ENCODE measurements at places on chromosomes 11 and 22. TPM values are rescaled to one million over a fixed set of nuclear protein-coding genes. Genes with fewer than 3 reads are reported as not detected.

GRCh38 chr11:58134151-58134550 lies 8.8 kb upstream of the OR9I1 start:
- no peak for DNase-seq

DNA sequence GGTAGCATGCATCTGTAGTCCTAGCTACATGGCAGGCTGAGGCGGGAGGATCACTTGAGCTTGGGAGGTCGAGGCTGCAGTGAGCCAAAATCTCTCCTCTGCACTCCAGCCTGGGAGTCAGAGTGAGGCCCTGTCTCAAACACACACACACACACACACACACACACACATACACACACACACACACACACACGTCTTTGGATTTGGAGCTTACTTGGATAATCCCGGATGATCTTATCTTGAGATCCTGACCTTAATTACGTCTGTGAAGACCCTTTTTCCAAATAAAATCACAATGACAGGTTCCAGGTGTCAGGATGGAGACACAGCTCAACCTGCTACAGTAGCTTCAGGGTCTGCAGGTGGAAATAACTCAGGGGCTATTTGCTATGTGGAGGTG lies 1.1 kb downstream of the UPB1 start:
- DNase-seq: no peak

The HOATZ gene
- total RNA-seq: not detected

GRCh38 chr11:47361419-47361818 lies 8.9 kb upstream of the MYBPC3 start:
- DNase-seq: no peak

- DNase-seq: no peak
Observed at GRCh38 chr11:94342250-94342649, 37.9 kb downstream of the IZUMO1R start.

DNA sequence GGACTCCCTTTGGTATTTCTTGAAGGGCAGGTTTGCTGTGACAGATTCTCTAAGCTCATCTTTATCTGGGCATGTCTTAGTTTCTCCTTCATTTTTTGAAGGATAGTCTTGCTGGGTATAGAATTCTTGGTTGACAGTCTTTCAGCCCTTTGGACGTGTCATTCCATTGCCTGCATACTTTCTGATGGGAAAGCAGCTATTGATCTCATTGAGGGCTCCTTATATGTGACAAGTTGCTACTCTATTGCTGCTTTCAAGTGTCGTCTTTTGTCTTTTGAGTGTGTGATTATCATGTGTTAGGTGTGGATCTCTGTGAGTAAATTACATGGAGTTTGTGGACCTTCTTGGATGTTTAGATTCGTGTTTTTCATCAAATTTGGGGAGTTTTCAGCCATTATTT lies 21.9 kb downstream of the IGHMBP2 start:
- no peak for DNase-seq

The PANX3 gene
- total RNA-seq: not detected

GRCh38 chr11:64560941-64561340 lies 30.1 kb upstream of the SLC22A12 start:
- no peak for DNase-seq

The MMP27 gene
- not detected for total RNA-seq

DNA sequence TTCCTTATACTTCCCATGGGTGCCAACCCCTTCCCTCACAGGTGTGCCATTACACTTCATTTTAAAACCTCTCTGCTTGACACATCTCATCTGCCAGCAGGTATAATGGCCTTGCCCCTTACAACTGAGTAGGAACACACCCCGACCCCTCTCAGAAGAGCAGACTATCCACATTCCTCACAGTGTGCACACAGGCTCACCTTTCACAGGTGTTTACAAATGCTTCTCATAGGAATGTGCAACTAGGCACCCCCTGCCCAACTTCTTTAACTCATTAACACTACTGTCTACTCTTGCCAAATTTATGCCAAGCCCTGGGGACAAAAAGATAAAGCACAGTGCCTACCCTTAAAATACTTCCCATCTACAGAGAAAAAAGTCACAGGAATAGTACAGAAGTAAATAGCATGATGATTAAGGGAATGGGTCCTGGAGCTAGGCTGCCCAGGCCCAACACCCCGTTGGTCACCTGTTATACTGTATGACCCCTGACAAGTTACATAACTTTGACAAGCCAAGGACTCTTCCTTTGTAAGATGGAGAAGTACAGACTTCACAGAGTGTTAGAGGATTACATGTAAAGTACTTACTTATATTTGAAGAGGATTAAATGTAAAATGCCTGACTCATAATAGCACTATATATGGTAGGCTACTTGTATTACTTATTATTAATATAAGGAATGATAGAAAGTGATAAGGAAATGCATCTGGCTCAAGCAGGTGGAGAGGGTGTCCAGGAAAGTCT lies 15.2 kb downstream of the TRIM3 start:
- no peak for DNase-seq

- no peak for DNase-seq
Observed at GRCh38 chr22:40628354-40629042, 8.0 kb downstream of the MRTFA start.

DNA sequence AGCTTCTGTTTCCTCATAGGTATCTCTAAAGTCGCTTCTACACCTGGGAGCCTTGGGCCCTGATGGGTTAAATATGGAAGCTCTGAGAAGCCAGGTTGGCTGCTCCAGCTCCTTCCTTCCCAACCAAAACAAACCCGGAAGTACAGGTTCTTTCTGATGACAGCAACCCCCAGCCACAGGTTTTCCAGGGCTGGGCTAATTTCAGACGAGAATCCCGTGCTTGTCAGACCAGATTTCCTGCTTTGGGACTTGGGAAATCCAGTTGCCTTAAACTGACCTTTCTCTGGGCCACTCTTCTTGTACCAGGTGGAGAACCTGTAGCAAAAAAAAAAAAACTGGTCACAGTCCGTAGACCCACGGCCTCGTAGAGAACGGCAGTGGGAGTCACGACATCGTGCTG lies 51.9 kb downstream of the RBX1 start:
- no peak for DNase-seq

- no peak for DNase-seq
Observed at GRCh38 chr11:118374729-118375128, 15.3 kb downstream of the UBE4A start.

DNA sequence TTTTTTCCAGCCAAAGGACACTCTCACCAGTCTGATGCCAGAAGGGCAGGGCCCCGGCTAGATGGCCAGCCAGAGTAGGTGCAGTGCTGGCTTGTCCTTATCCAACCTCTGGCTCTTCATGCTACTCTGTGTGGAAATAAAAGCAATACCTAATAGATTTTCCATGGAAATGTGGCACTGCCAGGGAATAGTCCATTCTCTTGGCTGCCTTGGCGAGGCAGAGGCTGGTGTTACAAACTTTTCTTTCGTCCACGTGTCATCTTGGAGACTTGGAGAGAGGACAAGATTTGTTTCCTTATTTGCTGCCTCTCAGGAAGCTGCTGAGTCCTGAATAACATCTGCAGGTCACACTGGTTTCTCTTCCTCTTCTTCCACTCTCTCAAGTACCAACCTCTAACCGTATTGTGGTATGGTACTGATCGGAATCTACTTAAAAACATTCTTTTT lies 17.2 kb upstream of the C1QTNF4 start:
- no peak for DNase-seq

GRCh38 chr11:73648121-73648520 lies 1.7 kb downstream of the PLEKHB1 start:
- no peak for DNase-seq

- peak; percentile 41 for DNase-seq
Observed at GRCh38 chr22:42313804-42314581, 43.5 kb upstream of the TCF20 start.

DNA sequence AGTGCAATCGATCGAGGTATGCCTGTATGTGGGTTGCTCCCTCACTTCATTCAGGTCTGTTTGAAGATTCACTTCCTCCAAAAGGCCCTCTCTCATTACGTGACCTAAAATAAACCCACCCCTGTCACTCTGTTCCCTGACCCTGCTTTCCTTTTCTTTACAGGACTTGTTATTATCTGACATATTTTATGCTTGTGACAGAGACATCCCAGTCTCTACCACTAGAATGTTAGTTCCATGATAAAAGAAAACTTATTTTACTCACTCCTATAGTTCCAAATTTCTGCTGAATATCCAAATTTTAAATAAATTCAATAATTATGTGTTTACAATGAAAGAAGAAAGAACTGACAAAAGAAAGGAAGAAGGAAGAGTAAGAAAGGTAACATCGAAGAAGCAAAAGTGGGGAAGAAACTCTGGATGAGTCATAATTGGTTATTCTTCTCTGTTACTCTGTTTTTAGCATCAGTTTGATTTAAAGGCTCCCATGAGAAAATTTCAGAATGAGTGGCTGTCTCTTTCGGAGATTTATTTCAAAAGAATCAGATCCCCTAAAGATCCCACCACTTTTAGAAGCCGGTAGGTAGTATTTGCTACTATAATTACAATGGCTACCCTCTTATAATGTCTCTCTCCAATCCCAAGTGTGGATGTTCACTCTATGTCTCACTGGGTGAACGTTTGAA lies 33.5 kb downstream of the ENTHD1 start:
- no peak for DNase-seq

The LDHA gene
- 161 TPM for total RNA-seq

- DNase-seq: no peak
Observed at GRCh38 chr22:17537155-17537554, 26.1 kb upstream of the SLC25A18 start.

DNA sequence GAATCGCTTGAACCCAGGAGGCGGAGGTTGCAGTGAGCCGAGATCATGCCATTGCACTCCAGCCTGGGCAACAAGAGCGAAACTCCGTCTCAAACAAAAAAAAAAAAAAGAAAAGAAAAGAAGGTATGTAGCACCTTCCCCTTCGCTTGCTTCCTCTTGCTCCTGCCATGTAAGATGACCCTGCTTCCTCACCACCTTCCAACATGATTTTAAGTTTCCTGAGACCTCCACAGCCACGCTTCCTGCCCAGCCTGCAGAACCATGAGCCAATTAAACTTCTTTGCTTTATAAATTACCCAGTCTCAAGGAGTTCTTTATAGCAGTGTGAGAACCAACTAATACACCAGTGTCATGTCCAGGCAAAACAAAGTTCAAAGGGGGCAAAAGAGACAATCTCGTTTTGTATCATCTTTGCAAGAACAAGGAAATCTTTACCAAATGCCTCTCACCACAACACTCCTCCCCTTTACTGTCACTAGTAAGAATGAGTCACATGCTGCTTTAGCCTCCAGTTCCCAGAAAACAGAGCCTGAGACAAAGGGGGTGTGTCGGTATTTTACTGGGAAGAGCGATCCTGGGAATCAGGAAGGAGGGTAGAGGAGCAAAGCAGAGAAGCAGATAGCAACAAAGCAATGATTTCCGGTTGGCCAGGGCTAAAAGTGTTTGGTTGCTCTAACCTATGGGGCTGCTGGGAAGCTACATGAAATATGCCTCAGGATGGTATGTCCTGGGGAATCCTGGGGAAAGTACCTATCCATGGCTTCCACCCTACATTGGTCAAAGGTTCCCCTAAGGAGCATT lies 10.5 kb upstream of the MCHR1 start:
- DNase-seq: no peak

The PAX6 gene
- not detected for total RNA-seq

The BIK gene
- 2.7 TPM for total RNA-seq

The TSKU gene
- not detected for total RNA-seq

GRCh38 chr11:63212742-63213141 lies 30.7 kb downstream of the SLC22A25 start:
- DNase-seq: no peak

The CELSR1 gene
- total RNA-seq: 1.6 TPM

- DNase-seq: no peak
Observed at GRCh38 chr22:22770280-22770871, 117.2 kb upstream of the IGLL5 start.

The TOMT gene
- total RNA-seq: not detected
